Natural killer cell treated with Interleukin-12 subunit alpha and Interleukin-12 subunit beta and Interleukin-15 and Interleukin-18, amount 100 ng/mL, for 72 hours (primary cell): ENCODE measurements at places on chromosomes 11 and 22.

DNA sequence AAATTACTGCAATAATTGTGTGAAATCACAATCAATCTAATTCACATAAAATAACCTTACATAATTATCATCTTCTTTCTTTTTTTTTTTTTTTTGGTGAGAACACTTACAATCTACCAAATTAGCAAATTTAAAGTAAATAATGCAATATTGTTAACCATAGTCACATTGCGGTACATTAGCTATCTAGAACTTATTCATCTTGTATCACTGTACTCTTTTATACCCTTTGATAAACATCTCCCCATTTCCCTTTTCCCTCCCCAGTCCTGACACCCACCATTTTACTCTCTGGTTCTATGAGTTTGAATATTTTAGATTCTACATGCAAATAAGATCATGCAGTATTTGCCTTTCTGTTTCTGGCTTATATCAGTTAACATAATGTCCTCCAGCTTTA is 24.0 kb upstream of the PRAME start:
- DNase-seq, result no peak

DNA sequence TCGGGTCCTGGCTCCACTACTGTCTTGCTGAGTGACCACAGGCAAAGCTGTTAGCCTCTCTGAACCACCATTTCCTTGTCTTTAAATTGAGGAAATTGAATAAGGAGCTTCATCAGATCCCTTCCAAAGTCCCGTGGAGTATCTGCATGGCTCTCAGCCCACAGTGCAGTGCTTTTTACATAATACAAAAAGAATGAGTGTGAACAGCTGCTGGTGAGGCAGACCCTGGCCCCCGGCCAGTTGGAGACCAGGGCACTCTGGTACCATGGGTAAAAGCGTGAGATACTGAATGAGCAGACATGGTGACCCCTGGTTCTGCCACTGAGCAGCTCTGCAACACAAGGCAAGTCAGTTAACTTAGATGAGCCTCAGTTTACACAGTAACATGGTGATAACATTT is 86.8 kb downstream of the GALNT18 start:
- DNase-seq, result no peak

- DNase-seq, result no peak
Measured at GRCh38 chr22:37462436-37462835, 23.7 kb downstream of the MFNG start.

- no peak for DNase-seq
Measured at GRCh38 chr11:7445564-7445963, 39.7 kb upstream of the OLFML1 start.

GRCh38 chr11:112620621-112621394 is 340.4 kb upstream of the NCAM1 start:
- no peak for DNase-seq
